ENCODE measurements at places on chromosomes 2 and 18.

- no peak for DNase-seq
Observed at GRCh38 chr2:240998706-240998994, 232 bp downstream of the SNED1 start.

DNA sequence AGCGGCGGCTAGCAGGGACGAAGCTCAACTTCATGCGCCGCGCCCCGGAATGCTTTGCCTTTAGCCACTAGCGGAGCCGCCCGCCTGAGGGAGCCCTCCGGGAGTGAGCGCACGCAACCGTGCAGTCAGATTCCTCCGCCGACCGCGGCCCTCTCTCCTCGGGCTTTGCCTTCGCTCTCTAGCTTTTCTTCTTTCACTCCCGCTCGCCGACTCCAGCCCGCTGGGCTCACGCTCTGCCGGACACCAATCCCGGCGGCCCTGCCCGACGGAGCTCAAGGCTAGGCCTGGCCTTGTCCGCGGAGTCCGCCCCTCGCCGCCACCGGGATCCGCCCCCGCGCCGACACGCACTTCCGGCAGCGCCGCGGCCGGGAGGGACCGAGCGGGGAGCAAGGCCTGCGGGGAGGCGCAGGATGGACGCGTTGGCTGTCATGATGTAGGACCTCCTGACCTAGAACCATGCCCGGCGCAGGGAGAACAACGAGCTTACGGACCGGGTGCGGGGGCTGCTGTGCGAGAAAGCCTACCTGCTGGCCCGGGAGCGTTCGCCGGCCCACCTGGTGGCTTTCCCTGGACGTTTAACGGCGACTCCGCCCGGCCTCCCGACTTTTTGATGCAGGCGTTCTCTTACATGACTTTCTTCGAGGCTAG, 40.8 kb upstream of the AKAIN1 start:
- DNase-seq, result peak; percentile 89

DNA sequence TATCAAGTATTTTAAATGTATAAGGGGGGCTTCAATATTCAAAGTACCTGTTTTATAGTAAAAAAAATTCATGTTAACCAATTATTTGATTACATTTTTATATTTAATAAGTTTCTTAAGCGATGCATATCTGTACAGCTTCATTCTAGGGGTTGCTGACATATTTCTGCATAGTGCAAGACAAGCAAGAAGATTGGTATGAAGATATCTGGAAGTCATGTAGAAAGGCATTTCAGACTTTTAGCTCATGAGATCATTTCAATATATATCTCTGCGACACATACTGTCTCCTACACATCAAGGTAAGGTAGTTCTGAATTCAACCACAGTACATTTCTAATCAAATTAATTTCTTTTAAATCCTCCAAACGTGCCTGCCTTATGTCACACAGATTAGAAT, 73.1 kb downstream of the MEMO1 start:
- DNase-seq, result peak; percentile 52

DNA sequence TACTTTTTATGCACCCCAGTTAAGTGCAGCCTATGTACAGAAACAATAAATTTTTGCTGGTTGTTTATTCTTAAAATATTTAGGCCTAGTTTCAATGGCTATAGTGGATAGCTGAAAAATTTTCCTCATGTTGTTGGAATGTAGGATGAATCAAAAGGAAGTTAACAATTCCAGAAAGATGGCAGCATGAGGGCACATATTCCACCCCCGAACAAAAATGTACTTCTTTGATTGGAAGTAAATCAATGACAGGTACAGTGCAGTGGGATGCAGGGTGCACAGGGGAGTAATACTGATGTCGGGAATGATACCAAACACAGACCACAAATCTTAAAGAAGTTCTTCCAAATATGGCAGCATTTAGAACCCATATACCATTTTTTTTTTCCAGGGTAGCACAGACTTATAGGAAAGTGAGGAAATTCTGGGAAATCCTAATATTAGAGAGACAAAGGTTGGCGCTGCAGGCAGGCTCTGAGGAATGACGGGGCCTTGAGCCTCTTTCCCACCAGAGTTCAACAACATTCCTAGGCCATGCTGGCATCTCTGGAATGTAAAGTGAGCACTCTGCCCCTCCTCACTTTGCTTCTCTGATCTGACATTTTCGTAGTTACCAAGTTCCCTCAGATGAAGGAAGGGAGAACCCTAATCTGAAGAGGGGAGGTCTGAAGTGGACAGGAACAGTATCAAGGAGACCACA, 36.6 kb upstream of the IKZF2 start:
- peak; percentile 84 for DNase-seq

DNA sequence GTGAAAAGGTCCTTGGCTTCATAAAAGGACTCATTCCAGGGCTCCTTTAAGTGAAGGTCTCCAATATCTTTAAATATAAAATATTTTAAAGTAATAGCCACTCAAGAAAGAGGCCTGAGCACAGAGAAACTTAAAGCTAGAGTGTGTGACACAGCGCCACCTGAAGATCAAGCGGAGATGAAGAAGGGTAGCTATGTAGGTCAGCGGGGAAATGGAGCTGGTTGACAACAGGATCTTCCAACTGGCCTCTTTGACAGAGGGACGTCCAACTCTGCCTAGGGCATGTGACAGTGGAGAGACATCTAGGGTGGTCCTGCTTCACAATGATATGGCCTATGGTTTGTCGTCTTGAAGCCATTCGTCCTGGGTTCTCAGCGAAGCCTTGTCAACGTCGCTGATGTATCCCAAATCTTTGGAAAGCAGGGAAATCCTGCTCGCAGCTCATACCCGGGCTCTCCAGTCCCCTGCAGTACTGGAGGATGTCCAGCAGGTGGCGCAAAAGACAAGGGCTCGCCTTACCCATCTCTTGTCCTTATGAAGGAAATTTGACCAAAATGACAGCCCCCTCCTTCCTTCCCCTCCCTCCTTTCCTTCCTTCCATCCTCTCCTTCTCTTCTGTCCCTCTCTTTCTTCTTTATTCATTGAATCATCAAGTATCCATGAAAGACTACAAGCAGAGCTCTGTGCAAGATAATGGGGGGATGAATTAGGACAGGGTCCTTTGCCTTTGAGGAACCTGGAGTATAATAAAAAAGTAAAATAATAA, 59.6 kb downstream of the LONRF2 start:
- peak; percentile 60 for DNase-seq

DNA sequence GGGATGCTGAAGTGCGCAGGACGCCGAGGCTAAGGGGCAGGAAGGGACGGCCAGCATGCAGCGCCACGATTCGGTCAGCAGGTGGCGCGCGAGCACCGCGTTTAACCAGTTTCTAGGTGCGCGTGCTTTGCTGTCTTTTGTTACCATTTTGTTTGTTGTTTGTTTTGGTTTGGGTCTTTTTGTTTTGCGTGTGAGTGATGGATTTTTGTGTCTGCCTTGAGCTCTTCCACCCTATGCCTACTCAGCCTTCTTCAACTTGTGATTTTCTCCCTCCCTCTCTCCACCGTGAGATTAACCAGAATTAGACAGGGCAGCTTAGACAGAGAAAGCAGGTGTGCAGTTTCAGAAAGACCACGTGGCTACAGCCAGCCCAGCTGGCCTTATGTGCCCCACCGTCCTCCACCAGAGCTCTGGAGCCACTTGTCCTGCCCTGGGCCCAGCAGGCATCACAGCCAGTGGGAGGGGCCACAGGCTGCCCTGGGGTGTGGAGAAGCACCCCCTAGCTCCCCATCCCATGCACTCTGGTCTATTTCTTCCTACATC, 180.2 kb downstream of the RNF144A start:
- DNase-seq, result peak; percentile 48

DNA sequence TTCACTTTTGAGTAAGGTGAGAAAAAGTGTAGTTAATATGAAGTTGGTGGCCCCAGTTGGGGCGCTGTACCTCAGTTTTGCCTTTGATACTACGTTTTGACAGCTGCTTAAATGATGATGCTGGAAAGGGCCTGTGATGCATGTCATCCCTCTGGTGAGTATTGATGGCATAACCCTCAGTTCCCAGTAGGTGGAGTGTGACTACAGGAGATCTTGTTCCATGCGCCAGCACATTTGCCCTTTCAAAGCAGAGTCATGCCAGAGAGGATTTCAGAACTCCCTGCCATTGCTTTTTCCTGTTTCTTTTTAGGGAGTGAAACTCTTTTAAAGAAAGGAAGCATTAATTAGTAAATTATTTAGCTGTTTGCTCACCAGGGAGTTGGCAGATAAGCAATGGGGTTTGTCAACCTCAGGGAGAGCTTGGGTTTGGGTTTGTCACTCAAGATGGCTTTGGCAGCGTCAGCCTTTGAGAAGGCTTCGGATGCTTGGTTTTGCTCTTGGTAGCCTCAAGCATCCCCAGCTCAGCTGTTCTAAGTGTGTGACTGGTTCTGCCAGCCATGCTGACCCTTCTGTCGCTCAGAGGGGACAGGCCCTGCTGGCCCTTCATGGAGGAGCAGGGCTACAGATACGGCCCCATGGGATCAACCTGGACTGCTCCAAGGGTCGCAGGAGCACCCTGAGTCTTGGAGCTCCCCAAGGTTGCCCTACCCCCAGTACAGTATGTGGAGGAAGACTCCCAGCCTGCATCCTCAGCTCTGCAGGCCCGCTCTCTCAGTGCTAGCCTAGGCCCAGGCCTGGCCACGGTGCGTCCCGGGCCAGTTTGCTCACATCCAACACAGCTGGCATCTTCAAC, 29.1 kb downstream of the ARMC9 start:
- peak; percentile 71 for DNase-seq

DNA sequence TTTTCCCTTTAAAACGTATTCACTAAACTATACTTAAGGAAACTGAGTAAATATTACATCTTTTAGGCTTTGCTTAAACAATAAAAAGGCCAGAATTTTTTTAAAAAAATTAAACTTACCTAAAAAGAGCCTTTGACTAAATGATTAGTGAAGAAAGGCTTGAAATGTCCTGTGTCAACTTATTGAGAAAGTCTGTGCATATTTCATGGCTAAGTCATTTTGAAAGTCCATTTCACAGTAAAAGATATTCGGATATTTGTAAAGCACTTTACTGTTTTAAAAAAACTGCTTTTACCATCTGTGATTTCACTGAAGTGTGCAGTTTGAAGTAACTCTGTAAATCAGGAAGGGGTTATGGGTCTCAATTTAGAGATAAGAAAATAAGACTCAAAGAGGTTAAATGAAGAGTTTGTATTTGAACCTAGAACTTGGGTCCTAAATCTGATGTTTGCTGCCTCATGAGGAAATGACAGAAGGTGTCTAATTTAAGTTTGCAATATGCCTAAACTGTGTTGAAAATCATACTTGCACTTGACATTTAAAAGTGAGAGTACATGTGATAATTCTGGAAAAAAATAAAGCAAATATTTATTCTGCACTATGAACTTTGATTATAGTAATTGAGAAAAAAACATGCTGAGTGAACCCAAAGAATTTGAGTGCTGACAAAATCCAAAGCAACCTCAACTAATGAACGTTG, 50.5 kb downstream of the RAB27B start:
- peak; percentile 6 for DNase-seq

GRCh38 chr2:113996671-113997594, 107.0 kb downstream of the ACTR3 start:
- DNase-seq, result no peak

GRCh38 chr2:2868085-2868484, 509.5 kb downstream of the EIPR1 start:
- DNase-seq, result no peak

- DNase-seq, result no peak
Observed at GRCh38 chr18:9994701-9995235, 81.0 kb downstream of the VAPA start.

- DNase-seq, result no peak
Observed at GRCh38 chr2:122754561-122754960, 999.1 kb downstream of the TSN start.

GRCh38 chr2:229980431-229981184, 58.3 kb downstream of the FBXO36 start:
- DNase-seq, result peak; percentile 31

All from fibroblast of skin of right biceps (primary cell).